ENCODE measurements at places on chromosomes 11 and 22. TPM values are rescaled to one million over a fixed set of nuclear protein-coding genes. Genes with fewer than 3 reads are reported as not detected.
A peak's percentile ranks its signal among the peaks of the same experiment; 100 is the strongest.

- no peak for DNase-seq
These were observed 1862.4 kb upstream of the RAG2 start for GRCh38 chr11:38460429-38460828.

- no peak for DNase-seq
These were observed 189.9 kb downstream of the ARHGAP42 start for GRCh38 chr11:100876815-100877520.

DNA sequence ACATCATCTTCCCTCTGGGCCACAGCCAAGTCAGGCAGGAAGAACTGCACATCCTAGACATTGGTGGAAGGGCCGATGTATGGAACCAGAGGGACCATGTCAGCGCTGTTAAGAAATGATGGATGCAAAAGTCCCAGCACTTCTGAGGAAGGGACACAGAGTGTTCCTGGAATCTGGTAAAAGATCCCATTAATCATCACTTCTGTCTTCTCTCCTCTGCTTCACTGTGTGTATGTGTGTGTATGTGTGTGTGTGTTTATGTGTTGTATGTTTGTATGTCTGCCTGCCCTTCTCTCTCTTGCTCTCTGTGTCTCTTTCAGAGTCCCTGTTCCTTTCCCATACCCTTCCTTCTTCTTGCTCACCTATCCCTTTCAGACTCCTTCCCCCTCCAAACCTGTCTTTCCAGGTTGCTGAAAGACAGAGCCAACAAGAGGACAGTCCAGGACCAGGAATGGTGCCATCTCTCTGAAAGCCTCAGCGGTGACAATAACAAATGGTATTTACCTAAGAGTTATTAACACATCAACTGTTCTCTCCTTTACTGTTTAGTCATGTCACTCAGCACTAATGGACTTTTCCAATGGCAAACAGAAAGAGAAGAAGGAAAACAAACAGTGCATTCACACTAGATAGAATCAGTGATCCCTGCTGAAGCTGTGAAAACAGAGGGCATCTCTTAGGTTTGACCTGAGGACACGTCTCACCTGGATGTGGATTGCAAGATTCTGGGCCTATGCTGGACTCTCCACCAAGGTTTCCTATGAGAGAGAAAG, 47.1 kb downstream of the EHF start:
- DNase-seq, result no peak

DNA sequence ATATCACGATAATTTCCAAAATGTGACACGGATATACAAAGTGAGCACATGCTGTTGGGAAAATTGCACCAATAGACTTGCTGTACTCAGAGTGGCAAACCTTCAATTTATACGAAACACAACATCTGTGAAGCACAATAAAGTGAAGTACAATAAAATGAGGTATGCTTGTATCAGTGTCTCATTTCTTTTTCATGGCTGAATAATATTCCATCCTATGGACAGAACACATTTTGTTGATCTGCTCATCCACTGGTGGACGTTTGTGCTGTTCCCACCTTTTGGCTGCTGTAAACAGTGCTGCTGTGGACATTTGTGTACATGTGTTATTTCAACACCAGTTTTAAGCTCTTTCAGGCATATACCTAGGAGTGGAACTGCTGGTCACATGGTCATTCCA, 78.7 kb upstream of the CCND1 start:
- no peak for DNase-seq

DNA sequence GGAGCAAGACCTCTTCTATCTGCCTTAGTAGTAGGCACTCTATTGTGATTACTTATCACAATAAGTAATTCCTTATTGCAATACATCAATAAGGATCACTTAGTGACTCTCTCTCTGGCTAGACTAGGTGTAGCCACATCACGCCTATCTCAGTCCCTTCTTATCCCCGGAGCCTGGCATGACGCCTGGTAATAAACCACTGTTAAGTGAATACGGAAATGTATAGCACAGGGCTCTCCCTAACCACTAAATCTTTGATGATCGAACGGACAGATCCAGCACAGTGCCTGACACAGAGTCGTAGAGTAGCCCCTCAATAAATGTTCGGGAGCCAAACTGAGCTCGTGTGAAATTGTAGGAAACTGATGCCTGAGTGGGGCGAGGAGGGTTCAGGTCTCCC, 143.3 kb downstream of the FBXO7 start:
- DNase-seq, result no peak

DNA sequence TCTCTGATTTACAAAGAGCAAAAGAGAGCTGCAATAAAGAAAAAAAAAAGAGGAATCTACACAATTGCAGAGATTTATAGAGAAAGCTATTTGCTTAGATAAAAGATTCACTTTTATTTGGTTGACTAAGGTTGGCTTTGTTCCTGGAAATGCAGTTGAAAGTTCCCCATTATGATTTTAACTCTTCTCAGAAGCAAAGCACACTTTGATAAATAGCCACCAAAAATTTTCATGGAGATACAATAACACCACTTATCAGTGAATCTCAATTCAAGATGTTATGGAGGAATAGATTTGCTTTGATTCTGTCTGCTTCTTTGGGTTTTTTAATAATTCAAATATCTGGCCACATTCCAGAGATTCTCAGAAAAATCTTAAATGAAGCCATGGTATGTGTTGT, 88.5 kb upstream of the ANO3 start:
- DNase-seq, result no peak

DNA sequence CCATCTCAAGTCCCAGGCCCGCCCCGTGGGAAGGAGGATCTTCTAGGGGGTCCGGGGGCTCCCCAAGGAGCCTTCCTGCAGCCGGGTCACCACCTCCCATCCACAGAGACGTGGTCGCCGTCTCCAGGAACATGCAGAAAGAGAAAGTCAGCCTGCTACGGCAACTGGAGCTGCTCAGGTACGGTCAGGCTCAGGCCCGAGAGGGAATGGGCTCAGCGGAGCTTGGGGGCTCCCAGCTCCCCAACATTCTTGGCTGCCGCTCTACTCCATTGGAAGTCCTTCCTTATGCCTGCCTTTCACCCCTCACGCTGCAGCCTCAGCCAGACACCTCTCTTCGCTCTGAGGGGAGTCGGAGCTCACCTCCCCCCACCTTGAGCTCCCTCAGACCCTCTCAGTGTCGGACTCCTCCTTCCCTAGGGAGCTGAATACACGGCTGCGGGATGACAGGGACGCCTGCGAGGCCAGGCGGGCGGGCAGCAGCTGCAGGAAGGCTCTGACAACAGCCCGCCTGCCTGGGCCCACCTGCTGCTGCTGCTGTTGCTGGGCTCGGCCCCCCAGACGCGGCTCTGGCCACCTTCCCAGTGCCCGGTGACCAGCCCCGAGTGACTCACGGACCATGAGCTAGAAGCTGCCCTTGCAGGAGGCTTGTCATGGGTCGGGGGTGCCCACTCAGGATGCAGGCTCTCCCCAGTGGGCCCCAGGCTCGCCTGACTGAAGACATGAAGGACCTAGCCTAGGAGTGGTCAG, 1.5 kb upstream of the CD151 start:
- DNase-seq, result no peak

- no peak for DNase-seq
These were observed 42.5 kb upstream of the DEUP1 start for GRCh38 chr11:93288079-93288478.

DNA sequence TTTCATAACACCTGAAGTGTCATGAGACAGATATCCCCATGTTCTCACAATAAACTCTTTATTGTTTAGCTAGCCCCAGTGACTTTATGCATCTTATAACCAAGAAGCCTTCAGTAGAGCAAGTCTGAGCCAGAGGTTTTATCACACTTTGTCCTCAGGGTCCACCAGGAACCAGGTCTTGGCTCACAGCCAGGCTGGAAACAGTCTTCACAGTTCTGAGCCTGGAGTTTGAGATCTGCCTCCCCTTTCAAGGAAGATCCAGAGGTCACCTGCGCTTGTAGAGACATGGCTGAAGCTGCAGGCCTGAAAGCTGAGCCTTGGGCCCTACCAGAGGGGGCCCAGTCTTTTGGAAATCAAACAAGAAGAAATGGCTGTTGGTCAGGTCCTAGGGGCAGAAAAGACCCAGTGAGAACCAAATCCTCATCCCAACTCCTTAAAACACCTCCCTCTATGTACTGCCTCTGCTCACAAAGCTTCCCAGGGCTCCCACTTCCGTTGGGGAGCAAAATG, 3.5 kb downstream of the RRP8 start:
- DNase-seq, result no peak

- DNase-seq, result no peak
These were observed 41.5 kb upstream of the MYEOV start for GRCh38 chr11:69252490-69252837.

GRCh38 chr11:134835561-134835960, 423.5 kb upstream of the B3GAT1 start:
- DNase-seq, result no peak

- peak; percentile 61 for DNase-seq
These were observed 18.1 kb upstream of the MRTFA start for GRCh38 chr22:40654522-40655167.

- no peak for DNase-seq
These were observed 40.7 kb downstream of the ZNRF3 start for GRCh38 chr22:28923826-28924732.

- DNase-seq, result no peak
These were observed 60.8 kb upstream of the POU2AF1 start for GRCh38 chr11:111439901-111440300.

DNA sequence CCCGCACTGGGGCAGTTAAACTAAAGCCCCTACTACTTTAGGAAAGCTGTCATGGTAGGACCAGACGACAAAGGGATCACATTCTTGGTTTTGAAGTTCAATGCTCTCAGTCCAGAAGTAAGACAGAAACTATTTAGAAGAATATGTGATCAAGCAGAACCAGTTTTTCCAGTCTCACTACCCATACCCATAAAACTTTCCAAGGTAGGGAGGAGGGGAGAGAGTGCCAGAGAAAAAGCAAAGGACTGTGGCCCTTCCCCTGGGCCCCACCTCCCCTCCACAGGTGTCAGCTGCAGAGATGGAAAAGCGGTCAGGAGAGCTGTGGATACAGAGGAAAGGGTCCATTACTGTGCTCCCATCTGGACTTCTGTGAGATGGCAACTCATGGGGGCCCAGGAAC, 587.1 kb downstream of the SOX6 start:
- DNase-seq, result no peak

DNA sequence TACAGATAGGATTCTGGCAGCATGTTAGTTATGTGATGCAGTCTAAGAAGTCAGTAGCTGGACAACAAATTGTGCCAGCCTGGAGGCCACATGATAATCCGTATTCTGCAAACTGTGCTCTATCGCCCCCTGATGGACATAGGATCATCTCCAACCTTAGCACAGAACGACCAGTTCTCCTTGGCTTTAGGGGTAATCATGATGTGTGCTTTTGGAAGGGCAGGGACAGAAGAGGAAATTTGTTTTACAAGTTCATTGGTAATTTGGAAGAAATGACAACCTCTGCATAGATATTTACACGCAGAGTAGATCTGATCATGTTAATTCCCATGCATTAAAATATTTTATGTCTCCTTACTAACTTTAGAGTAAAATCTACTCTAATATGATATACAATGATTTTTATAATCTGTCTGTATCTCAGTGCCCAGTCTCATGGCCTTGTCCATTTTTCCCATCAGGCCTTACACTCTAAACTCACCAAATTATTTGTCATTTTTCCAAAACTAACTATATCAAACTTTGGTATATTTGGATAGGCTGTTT, 12.1 kb downstream of the OR10D3 start:
- DNase-seq, result peak; percentile 75

- no peak for DNase-seq
These were observed 13.3 kb downstream of the EIF3F start for GRCh38 chr11:8000390-8000789.

DNA sequence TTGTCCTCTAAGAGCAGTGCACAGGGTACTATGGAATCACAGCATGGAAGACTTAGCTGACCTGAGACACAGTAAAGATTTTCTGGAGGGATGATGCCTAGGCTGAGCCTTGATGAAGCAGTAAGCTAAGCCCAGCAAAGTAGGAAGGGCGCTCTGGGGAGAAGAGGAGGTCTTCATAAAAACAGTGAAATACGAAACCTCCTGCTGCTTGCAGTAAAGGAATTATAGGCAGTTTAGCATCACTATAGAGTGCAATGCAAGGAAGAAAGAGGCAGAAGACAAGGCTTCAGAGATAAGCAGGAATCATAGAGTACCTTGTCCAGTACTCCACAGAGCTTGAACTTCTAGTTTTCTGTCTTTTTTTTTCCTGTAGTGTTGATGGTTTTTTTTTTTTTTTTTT, 555.7 kb upstream of the CADM1 start:
- DNase-seq, result no peak

- no peak for DNase-seq
These were observed 175.3 kb upstream of the B3GAT1 start for GRCh38 chr11:134587345-134587744.

DNA sequence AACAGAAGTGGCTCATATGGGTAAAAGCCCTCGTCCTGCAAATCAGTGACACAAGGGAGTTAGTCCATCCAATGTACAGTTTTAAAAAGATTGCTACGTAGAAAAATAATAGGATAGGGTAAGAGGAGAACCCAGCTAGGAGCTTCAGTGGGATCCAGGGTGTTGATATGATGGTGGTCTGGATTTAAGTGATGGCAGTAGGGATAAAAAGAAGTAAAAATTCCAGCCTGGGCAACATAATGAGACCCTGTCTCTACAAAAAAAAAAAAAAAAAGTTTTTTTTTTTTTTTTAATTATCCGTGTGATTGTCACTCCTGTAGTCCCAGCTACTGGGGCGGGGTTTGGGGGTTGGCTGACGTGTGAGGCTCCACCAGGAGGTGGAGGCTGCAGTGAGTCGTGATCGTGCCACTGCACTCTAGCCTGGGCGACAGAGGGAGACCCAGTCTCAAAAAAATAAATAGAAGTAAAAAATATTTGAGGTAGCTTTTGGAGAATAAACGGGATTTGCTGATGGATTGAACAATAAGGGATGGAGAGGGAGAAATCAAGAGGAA, 7.0 kb upstream of the L3MBTL2 start:
- no peak for DNase-seq

- no peak for DNase-seq
These were observed 288.0 kb upstream of the CHORDC1 start for GRCh38 chr11:90510839-90511238.

GRCh38 chr11:20049231-20049630, 111.0 kb downstream of the DBX1 start:
- DNase-seq, result no peak

The MPZL2 gene
- 5.6 TPM for total RNA-seq

The SLC22A9 gene
- total RNA-seq, result not detected

The XNDC1N gene
- total RNA-seq, result 6.0 TPM

The TMPRSS5 gene
- 0.13 TPM for total RNA-seq

The LRFN4 gene
- 17.1 TPM for total RNA-seq

The TP53AIP1 gene
- not detected for total RNA-seq

The MAP6 gene
- 0.26 TPM for total RNA-seq

The MYOD1 gene
- total RNA-seq, result not detected

The SMTNL1 gene
- not detected for total RNA-seq

The TLCD5 gene
- total RNA-seq, result 7.2 TPM

The PATE4 gene
- not detected for total RNA-seq

Measured in dermis microvascular lymphatic vessel endothelial cell (primary cell).